ENCODE measurements at places on chromosomes 12 and 14.

DNA sequence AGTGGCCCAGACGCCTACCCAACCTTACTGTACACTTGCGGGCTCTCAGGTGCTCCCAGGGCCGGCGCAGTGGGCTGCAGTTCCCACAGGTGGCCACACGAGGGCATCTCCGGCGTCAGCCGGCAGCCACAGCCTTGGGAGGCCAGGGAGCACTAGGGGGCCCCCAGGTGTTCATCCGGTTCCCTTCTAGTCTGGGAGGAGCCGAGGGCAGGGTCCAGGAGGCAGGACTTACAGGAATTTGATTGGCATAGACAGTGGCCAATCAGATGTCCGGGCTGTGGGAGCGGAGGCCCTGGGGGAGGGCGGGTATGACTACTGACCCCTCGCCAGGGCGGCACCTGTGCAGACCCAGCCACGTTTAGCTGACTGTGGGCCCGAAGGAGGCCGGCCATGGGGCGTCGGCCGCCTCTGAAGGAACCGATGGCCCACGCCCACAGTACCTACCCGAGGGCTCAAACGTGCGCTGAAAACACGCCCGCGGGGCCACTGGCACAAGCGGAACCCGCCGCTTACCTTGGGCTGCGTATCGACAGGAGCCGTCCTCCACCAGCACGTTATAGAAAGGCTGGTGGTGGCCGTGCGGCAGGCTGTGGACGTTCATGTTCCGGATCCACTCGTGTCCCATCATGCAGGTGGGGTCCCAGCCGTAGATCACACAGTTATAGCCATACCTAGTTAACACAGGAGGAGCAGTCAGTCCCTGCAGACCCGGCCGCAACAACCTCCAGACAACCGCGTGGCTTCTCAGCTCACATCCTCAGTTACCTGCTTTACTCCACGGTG, 34.8 kb downstream of the FBXO21 start:
- peak; percentile 27 for DNase-seq

- DNase-seq, result no peak
These were observed 17.4 kb upstream of the ARHGAP5 start for GRCh38 chr14:32059702-32060101.

- no peak for DNase-seq
These were observed 504.9 kb downstream of the VRK1 start for GRCh38 chr14:97301931-97302559.

DNA sequence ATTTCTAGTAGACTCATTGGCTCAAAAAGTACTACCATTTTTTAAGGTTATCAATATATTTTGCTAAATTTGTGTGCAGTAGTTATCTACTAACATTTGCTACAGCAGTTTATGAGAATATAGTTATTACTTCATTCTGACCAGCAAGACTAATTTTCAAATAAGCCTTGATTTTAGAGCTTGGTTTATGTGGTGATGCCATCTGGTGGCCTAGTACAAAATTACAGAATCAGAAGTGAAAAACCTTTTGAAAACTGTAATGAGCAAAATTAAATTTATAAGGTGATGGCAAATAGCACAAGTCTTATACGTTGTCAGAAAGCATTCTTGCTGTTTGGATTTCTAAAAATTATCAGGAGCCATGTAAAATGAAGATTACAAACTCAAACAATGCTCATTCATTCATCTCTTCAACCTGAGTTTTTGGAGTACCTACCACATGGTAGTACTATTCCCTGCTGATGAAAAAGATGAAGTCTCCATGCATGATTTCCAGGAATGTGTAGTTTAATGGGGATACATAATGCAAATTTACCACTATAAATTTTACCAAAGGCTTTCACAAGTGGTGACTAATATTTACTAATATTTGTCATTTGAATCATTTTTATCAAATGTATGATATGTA, 51.0 kb downstream of the MAGOHB start:
- DNase-seq, result peak; percentile 15

DNA sequence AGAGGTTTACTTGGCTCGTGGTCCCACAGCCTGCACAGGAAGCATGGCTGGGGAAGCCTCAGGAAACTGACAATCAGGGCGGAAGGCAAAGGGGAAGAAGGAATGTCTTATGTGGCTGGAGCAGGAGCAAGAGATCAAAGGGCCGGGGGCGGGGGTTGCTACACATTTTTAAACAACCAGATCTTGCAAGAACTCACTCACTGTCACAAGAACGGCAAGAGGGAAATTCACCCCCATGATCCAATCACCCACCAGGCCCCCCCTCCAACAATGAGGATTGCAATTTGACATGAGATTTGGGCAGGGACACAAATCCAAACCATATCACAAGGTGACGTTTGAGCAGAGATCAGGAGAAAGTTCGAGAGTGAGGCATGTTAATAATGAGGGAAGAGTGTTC, 163.7 kb upstream of the RPH3A start:
- no peak for DNase-seq

GRCh38 chr14:77264466-77265186, 6.4 kb downstream of the NGB start:
- no peak for DNase-seq

DNA sequence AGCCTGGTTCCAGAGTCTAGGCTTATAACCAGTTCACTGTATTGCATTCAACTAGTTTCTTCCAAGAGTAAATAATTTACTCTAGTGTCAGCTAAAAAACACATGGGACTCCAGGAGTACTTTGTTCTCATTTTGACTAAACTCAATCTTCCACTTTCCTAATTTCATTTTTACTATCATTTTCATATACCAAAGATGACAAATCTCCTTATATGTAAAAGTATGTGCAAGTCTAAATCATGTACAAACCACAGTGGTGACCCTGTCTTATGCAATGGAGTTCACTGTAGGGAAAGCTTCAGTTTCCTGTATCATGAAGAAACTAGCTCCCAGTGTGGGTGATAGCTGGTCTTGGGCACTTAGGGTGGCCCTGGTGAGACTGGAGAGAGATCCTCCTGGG, 151.6 kb downstream of the HELB start:
- no peak for DNase-seq

- DNase-seq, result no peak
These were observed 4.3 kb upstream of the AQP6 start for GRCh38 chr12:49968471-49968870.
